ENCODE measurements at places on chromosomes 11 and 22.
A peak's percentile ranks its signal among the peaks of the same experiment; 100 is the strongest.

DNA sequence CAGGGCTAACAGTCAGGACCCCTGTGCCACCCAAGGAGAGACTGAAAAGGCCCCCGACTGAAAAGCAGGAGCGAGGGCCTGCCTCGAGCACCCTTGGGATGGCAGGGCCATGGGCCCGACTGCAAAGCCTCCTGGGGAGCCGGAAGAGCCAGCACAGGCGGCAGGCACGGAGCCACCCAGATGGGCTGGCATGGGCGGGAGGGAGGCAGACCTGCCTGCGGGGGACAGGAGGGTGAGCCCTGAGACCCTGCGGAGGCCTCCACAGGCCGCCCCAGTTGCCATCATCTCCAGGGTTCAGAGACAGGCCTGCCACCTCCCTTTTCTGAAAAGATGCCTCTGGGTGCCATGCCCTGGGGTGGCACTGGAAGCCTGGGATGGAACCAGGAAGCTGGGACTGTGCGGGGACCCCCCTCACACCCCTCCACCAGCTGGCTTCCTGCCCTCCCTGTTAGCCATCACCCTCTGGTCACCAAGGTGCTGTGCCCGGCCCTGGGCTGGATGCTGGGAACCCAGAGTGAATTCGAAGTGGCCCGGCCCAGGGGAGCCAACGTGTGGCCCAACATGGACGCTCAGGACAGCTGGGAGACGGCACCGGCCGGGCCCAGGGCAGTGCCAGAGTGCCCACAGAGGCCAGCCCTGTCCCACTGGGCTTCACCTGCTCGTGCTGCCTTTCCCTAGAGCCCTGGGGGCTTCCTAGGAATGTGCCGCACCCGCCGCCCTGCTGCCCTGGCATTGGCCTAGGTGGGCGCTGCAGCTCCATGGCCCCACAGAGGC, 13.8 kb downstream of the TSPAN32 start:
- no peak for DNase-seq

- peak; percentile 29 for DNase-seq
Measured at GRCh38 chr11:8608652-8609051, 14.6 kb upstream of the STK33 start.

DNA sequence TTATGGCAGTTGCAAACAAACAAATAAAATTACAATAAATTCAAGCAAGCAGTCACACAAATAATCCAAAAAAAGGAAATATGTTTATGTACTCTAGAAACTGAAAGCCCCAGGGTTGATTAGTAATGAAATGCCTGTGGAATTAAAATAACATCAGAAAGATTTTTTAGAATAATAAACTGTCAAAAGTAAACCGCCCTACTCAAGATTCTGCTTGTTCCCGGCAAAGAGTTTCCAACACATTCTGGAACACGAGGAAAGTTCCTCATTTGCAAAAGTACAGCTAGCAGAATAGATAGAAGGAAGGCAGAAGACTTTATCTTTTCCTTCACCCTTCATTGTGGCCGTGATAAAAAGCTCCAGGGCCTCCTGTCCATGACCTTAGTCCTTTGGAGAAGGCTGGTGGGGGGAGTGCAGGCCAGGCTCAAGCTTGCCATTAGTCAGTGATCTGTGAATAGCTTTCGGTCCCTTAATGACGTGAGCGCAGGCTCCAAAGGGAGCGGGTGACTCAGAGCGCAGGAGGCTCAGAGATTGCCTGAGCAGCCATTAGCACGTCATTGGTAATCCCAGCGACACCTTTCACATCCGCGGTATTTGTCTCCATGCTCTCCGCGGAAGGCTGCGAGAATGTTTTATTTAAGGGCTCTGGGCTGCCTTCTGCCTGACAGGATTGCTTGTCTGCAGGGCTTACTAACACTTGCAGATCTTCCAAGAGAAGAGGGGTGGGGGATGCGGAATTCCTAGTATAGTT, 458.3 kb downstream of the METTL15 start:
- DNase-seq: no peak

GRCh38 chr11:70668204-70669202, 270.2 kb downstream of the CTTN start:
- DNase-seq: no peak

- DNase-seq: no peak
Measured at GRCh38 chr11:127679816-127680545, 679.4 kb upstream of the KIRREL3 start.

DNA sequence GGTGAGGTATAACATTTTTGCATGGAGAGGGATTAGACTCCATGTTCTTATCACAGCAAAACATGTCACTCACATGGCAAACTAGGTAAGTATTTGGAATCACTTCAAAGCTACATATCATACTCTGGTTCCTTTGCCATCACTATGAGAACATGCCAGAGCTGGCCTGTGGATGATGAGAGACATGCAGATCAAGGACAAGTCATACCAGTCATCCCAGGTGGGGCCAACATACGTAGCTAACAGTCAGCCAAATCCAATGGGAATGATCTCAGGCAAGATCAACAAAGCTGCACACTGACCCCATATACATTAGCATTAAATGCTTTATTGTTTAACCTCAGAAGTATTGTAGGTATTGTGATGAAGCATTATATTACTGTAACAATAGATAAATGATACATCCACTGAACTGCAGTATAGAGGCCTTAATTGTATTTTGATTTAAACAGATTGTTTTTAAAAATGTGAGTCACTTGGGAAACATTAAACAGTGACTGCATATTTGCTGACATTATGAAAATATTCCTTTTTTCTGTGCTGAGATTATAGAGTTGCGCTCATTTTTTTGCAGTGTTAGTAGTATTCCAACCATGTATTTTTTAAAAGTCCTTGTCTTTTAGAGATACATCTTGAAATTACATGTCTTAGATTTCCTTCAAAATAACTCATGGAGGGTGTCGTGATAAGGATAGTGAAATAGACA, 37.3 kb upstream of the ARL14EP start:
- no peak for DNase-seq

DNA sequence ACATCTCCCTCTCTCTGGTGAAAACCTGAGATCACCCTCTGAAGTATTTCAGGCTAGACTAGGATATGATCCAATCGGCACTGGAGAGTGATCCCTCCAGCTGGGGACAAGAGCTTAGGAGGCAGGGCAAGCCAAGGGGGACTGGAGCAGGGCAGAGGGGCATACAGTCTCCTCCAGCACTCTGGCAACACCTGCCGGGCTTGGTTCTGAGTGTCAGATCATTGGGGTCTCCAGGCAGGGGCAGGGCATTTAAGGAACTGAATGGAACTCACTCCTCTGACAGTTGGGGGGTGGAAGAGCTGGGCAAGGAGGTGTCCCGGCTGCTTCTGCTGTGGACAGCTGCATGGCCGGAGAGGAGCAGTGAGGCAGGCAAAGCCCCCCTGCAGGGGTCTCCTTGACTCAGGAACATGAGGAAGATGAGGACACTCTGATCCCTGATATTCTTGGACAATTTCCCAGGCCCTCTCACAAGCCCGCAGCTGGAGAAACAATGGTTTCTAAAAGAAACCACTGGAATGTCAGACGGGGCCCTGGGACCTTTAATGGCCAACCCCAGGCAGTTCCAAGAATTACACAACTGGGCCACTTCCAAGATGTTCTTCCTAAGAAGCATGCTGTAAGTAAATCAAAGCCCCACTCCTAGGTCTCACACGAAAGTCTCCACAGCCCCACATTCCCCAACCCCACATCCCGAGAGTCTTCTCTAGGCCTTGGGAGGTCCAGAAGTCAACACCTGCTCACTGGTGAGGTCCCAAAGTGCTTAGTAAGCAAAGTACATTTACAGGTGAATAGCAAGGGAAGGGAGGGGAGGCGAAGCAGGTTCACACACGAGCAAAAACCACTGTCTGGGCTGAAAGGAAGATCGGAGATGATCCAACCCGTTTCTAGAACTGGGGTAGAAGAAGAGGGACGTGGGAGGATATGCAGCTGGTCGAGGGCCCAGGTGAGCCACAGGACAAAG, 1.2 kb upstream of the CCDC86 start:
- no peak for DNase-seq

GRCh38 chr11:66862559-66863037, 5.7 kb downstream of the LRFN4 start:
- DNase-seq: no peak

DNA sequence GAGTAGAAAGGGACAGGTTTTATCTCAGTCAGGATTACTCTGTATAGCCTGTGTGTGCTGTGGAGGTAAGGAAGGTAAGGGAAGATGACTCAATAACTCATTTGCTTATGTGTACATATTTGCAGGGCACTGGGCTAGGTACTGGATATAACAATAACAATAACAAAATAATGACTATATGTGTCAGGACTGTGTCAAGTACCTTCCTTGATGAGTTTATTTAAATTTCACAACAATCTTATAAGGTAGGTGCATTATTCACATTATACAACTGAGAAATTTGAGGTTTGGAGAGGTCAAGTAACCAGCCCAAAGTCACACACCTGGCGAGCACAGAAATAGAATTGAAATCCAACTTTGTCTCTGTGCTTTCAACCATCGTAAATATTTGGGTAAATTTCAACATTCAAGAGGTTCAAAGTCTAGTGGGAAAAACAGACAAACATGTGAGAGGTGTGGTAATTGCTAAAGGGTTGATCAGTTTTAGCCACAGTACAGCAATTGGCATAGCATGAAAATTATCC, 131.8 kb downstream of the APIP start:
- DNase-seq: no peak

GRCh38 chr11:118167906-118168305, 8.5 kb downstream of the SCN2B start:
- no peak for DNase-seq

DNA sequence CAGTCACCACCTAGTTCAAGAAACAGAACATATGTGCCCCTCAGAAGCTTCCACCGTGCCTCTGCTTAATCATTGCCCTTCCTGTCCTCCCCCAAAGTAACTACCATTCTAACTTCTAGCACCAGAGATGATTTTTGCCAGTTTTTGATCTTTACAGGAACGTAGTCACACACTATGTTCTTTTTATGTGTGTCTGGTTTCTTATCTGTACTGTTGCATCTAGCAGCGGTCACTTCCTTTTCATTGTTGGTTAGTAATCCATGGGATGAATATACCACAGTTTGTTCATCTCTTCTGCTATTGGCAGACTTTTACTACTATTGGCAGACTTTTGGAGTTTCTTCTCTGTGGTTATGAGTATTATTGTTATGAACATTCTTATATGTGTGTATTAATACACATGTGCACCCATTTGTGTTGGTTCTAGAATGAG, 34.6 kb downstream of the SPECC1L start:
- DNase-seq: no peak

DNA sequence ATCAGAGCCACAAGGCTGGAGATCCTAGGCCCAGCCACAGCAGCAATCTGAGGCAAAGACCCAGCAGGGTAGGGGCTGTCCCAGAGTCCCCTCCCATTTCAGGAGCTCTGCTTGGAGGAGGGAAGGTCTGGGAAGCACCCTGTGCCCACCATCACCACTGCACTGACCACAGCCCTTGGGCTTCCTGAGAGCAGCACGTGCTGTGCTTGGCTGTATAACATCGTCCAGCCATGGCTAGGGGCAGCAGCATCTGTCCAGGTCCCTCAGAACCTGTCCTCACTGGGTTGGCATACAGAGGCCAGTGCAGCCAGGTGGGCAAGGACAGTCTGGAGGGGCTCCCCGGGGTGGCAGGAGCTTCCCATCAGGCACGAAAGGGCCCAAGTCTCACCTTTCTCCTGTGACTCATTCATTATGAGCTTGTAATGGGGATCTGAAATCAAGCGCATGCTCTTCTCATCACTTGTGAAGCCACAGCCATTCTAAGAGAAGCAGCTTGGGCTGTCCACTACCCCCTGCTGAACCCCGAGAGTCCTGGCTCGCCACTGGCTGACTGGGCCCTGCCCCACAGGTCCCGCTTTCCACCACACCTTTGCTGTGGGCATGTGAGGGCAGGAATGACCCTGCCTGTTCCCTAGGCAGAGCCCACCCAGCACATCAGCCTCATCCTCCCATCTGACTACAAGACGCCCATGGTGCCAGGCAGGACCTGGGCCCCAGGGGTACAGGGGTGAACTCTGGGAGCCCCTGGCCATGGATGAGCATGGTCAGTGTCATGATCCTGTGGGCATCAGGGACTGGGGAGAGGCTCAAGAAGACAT, 83.3 kb downstream of the MED15 start:
- no peak for DNase-seq

DNA sequence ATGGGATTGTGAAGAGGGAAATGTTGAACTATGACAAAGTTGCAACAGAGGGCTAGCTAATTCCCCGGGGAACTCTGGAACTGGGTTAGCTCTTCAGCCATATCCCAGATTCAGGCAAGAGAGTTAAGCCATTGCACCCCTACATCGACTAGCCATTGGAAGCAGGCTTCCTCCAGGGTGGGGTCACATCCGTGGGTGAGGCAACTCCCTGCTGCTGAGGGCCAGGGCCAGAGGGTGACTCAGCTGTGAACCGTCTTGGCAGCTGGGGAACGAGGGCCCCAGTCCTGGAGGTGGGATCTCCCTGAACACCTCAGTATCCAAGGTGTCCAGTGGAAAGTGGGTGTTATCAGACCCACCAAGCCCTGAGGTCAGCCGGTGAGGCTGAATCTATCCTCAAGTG, 41.1 kb downstream of the RPS6KA4 start:
- no peak for DNase-seq

GRCh38 chr22:40855071-40855978, 1.1 kb downstream of the ST13 start:
- DNase-seq: no peak

DNA sequence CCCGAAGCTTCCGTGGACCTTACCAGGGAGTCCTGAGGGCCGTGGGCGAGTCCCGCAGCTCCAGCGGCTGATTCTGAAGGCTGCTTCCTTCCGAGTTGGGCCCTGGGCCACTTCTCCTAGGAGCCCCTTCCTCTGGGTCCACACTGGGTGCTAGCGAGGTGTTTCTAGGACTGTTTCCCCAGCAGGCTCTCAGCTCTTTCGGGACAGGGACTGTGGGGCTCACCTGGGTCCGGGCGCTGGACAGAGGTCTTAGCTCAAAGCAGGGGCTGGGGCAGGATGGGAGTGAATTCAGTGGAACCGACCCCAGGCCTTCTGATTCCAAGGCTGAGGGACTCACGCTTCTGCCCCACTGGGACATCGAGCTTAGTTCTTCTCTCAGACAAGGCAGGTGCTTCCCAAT, 29.3 kb upstream of the CSNK1E start:
- no peak for DNase-seq

GRCh38 chr11:704781-705645, 1.0 kb upstream of the EPS8L2 start:
- DNase-seq: no peak

DNA sequence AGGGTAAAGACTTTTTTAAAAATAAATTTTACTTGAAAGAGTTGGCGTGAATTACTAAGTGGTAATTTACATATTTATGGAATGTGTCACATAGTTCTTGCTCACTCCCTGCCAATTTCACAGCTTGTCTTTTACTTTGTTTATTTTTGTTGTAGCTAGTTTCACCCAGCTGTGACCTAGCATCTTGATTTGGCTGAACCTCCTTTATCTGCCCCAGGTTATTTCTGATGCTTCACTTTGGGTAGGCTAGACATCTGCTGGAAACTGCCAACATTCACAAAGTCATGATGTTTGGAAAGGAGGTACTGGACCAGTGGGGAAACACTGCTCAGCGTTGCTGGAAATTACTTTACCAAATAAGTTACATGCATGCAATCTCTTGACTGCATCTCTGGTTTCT, 1676.0 kb upstream of the RAG2 start:
- no peak for DNase-seq
